ENCODE measurements at places on chromosomes 5 and 9.

- H3K4me1 ChIP-seq = no peaks in the 10 kb centered on the region
- no peak overlapping the region for H3K27ac ChIP-seq
- H3K4me3 ChIP-seq = no peak overlapping the region
- H3K36me3 ChIP-seq = no peaks in the 10 kb centered on the region
- peaks cover 25% of the 10 kb centered on the region for H3K27me3 ChIP-seq
Measured at GRCh38 chr9:90568667-90569066, 74.0 kb downstream of the DIRAS2 start.

DNA sequence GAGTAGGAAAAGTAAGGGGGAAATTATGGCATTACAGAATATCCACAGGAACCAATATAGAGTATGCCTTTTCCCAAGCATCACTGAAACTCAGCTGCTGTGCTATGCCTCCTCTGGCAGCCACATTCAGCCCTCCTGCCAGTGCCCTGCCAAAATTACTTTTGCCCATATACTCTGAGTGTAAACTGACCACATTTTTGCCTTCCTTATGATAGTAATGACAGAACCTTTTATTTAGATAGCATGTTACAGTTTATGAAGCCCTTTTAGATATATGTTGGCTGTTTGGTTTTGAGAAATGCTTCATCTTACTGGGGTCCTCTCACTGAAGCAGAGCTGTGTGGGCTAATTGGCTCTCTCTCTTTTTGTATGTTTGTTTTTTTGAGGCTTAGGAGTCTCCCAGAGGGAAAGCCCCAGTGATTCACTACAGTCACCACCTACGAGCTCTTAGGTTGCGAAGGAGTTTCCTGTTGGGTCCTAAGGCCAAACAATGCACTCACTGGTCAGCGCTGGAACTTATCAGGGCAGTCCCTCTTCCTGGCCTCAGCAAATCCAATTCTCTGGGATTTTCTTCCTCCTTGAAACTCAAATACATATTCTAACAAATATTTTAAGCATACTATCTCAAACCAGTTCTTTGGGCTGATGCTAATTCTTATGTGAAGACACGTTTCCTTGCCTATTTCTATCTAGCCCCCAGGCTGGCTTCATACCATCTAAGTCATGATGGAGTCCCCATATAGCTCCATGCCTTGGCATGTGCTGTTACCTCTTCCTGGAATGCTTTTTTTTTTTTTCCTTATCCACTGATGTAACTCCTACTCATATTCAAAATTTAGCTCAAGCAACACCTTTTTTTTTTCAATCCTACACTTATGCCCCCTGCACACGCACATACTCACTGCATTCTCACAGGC lies 3.7 kb downstream of the PHF24 start:
- H3K4me3 ChIP-seq = no peak overlapping the region
- peaks cover 5% of the 10 kb centered on the region for H3K36me3 ChIP-seq
- H3K27ac ChIP-seq = no peak overlapping the region
- H3K4me1 ChIP-seq = peaks cover 10% of the 10 kb centered on the region
- H3K27me3 ChIP-seq = peaks cover 86% of the 10 kb centered on the region

GRCh38 chr9:131385296-131385695 lies 8.6 kb upstream of the PRRC2B start:
- no peak overlapping the region for H3K4me3 ChIP-seq
- no peaks in the 10 kb centered on the region for H3K27me3 ChIP-seq
- H3K4me1 ChIP-seq = peaks cover 2% of the 10 kb centered on the region
- no peaks in the 10 kb centered on the region for H3K36me3 ChIP-seq
- DNase-seq = no peak

DNA sequence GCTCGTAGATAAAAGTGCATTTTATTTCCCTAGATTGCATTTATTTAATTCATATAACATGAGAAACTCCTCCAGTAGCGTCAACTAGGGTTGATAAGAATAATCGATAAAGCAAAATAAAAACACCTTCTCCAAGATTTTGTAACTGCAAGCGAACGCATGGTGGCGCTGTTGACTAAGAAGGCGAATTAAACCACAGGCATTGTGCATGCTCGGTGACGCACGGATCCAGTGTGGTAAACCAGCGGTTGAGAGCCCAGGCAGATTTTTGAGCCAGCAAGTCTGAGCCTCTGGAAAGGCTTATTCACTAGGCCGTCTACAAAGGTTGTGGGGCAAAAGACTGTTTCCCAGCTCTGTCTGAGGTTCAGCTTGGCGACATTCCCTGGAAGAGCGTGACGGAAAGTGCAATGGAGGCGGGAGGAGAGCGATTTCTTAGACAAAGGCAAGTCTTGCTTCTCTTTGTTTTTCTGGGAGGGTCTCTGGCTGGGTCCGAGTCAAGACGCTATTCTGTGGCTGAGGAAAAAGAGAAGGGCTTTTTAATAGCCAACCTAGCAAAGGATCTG lies at the start of gene PCDHB3:
Gene PCDHB3, plus strand, starts transcription at position 231 of the 563 bp plus-strand sequence. Its CDS starts 177 bp downstream, at position 408.
- H3K27ac ChIP-seq = no peak within 1 kb of the TSS
- H3K4me1 ChIP-seq = no peaks in the 10 kb centered on the region
- H3K4me3 ChIP-seq = peak within 1 kb of the TSS; percentile 22
- peaks cover 3% of the 10 kb centered on the region for H3K36me3 ChIP-seq

DNA sequence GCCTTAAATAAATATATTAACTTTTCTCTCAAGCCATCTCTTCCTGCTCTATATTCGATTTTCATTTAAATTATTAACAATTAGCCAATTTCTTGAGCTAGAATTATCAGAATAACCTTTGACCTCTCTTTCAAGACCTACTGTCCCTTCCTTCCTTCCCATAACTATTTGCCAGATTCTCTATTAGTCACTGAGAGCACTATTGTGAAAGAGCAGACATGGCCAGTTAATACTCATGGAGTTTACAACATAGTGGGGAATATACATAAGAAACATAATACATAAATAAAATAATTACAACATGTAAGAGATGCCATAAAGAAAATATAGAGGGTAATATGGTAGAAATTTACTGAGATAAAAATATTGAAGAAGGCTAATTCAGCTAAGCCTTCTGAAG lies 72.1 kb upstream of the CHD1 start:
- H3K4me1 ChIP-seq = peaks cover 8% of the 10 kb centered on the region
- no peaks in the 10 kb centered on the region for H3K27me3 ChIP-seq
- DNase-seq = no peak
- no peak overlapping the region for H3K27ac ChIP-seq

GRCh38 chr5:22250528-22250927 lies 602.6 kb downstream of the CDH12 start:
- no peak overlapping the region for H3K4me3 ChIP-seq
- no peak overlapping the region for H3K27ac ChIP-seq
- no peaks in the 10 kb centered on the region for H3K36me3 ChIP-seq
- no peaks in the 10 kb centered on the region for H3K4me1 ChIP-seq

- no peaks in the 10 kb centered on the region for H3K27me3 ChIP-seq
- no peak for DNase-seq
- no peak overlapping the region for H3K27ac ChIP-seq
- H3K4me1 ChIP-seq = no peaks in the 10 kb centered on the region
Measured at GRCh38 chr5:17891881-17892280, 257.6 kb downstream of the TAF11L14 start.

GRCh38 chr9:21455320-21455719 lies 15.1 kb downstream of the IFNA1 start:
- peaks cover 40% of the 10 kb centered on the region for H3K27me3 ChIP-seq
- H3K27ac ChIP-seq = no peak overlapping the region
- H3K4me1 ChIP-seq = peaks cover 2% of the 10 kb centered on the region

DNA sequence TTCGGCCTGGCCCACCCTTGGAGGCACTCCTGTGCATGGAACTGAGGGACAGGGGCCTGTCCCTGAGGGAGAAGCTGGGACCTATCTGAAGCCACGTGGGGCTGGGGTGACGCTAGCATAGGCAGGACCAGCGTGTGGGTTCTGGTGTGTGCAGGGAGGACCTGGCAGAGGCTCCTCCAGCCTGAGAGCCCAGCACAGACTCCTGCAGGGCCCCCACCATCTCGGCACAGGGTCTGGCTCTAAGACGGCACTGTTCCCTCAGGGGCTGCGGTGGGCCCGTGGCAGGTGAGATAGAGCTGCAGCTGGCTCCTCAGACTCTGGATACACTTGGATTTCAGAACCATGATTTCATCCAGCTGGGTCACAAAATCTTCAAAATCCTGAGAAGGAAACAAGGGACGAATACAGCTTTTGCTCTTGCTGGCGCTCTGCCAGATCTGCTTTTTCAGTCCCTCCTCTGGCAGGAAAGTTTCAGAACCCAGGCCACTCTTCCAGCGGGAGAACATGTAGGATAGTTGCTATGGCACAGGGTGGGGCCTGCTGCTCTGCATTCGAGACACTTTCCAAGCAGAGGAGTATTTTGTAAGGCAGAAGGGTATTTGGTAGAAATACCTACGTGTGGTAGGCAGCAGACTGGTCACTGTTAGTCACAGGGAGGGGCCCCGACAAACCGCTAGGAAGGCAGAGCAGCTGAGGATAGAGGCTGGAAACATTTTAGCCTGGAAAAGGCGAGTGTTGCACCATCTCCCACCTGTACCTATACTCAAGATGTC lies 74.7 kb downstream of the KIF24 start:
- H3K27ac ChIP-seq = peak overlapping the region; percentile 81
- H3K27me3 ChIP-seq = no peaks in the 10 kb centered on the region
- peaks cover 2% of the 10 kb centered on the region for H3K36me3 ChIP-seq
- DNase-seq = no peak

DNA sequence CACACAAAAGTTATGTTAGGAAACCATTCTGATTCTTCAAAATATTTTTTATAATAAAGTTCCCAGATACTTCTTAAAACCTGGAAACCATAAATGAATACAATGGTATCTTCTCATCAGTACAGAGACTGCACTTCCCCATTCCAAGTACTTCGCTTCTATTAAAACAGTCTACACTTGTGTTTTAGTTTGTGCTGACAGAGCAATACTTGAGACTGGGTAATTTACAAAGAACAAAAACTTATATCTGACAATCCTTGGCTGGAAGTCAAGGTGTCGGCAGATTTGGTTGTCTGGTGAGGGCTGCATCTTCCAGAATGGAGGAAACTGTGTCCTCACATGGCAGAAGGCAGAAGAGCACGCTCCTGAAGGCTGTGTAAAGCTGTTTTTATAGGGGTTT lies 70.1 kb downstream of the RFX3 start:
- DNase-seq = no peak
- H3K4me3 ChIP-seq = no peak overlapping the region
- peaks cover 2% of the 10 kb centered on the region for H3K4me1 ChIP-seq
- no peaks in the 10 kb centered on the region for H3K36me3 ChIP-seq
- H3K27me3 ChIP-seq = no peaks in the 10 kb centered on the region

DNA sequence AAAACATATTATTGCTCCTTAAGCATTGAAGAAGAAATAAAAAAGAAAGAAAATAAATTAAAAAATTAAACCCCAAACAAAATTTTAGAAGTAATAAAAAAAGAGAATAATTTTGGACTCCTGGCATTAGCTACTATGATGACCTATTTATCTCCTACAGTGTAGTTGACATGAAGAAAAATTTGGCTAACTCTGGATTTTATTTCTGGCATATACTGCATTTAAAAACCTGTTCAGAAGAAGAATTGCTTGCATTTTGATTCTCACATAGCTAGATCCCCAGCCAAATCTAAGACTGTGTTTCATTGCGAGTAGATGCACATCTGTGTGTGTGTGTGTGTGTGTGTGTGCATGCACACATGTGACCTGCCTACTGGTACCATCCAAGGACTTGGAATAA lies 30.1 kb upstream of the GABRG2 start:
- no peak for DNase-seq
- no peaks in the 10 kb centered on the region for H3K4me1 ChIP-seq
- H3K36me3 ChIP-seq = no peaks in the 10 kb centered on the region
- no peak overlapping the region for H3K27ac ChIP-seq
- H3K4me3 ChIP-seq = no peak overlapping the region
- no peaks in the 10 kb centered on the region for H3K27me3 ChIP-seq

DNA sequence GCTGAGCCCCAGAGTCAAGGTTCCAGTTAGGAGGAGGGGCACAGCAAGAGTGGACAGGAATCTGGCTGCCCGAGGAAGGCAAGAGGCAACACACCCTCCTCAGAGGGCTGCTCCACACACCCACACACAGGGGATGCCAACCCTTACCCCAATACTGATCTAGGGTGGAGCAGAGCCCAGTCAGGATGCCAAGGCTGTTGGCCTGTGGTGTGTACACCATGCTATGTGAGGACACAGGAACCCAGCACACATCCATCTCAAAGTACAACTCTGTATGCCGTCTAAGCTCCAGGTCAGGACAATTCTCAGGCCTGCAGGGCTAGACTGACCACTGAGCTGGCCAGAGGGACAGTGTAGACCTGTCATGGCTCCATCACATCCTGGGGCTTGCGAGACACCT lies 2.6 kb downstream of the SEPTIN8 start:
- no peak overlapping the region for H3K4me3 ChIP-seq
- peaks cover 21% of the 10 kb centered on the region for H3K4me1 ChIP-seq
- peaks cover 14% of the 10 kb centered on the region for H3K27me3 ChIP-seq
- no peak for DNase-seq
- no peak overlapping the region for H3K27ac ChIP-seq

GRCh38 chr5:143594902-143595818 lies 191.7 kb upstream of the NR3C1 start:
- no peak overlapping the region for H3K4me3 ChIP-seq
- H3K27ac ChIP-seq = no peak overlapping the region
- no peaks in the 10 kb centered on the region for H3K36me3 ChIP-seq
- H3K27me3 ChIP-seq = no peaks in the 10 kb centered on the region

- H3K27ac ChIP-seq = no peak overlapping the region
- DNase-seq = no peak
- H3K36me3 ChIP-seq = no peaks in the 10 kb centered on the region
- H3K27me3 ChIP-seq = no peaks in the 10 kb centered on the region
- H3K4me1 ChIP-seq = no peaks in the 10 kb centered on the region
Measured at GRCh38 chr9:106127776-106128175, 433.4 kb downstream of the TMEM38B start.

- H3K4me1 ChIP-seq = peaks cover 47% of the 10 kb centered on the region
- no peak overlapping the region for H3K4me3 ChIP-seq
- H3K27ac ChIP-seq = peak overlapping the region; percentile 51
- H3K27me3 ChIP-seq = no peaks in the 10 kb centered on the region
- DNase-seq = no peak
Measured at GRCh38 chr5:131617140-131617822, 17.7 kb downstream of the RAPGEF6 start.

DNA sequence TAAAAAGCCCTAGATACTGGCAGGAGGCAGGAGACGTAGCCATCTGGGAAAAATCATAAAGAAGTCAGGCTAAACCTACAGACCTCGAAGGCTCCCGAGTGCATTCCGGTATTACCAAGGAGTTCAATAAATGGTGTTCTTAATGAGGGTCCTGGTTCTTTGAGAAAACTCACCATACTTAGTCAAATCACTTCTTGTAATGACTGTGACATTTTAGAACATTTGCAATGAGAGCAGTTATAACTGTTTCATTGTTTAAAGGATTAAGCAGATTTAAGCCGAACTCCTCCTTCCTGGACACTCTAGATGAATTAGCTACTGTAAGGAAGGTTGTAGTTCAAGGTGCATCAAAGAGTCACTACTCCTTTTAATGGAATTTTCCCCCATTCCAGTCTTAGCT lies 67.8 kb downstream of the EFNA5 start:
- DNase-seq = no peak
- no peaks in the 10 kb centered on the region for H3K36me3 ChIP-seq
- no peak overlapping the region for H3K27ac ChIP-seq
- H3K4me1 ChIP-seq = no peaks in the 10 kb centered on the region

- H3K4me3 ChIP-seq = no peak overlapping the region
- no peaks in the 10 kb centered on the region for H3K4me1 ChIP-seq
- no peaks in the 10 kb centered on the region for H3K36me3 ChIP-seq
- no peak overlapping the region for H3K27ac ChIP-seq
Measured at GRCh38 chr5:106205916-106206571, 1464.7 kb downstream of the EFNA5 start.
